ENCODE measurements at places on chromosomes 11 and 22.

- DNase-seq = no peak
These were observed 87.7 kb downstream of the CHST1 start for GRCh38 chr11:45577752-45578151.

GRCh38 chr11:46315033-46315738, 32.1 kb upstream of the DGKZ start:
- DNase-seq = no peak

DNA sequence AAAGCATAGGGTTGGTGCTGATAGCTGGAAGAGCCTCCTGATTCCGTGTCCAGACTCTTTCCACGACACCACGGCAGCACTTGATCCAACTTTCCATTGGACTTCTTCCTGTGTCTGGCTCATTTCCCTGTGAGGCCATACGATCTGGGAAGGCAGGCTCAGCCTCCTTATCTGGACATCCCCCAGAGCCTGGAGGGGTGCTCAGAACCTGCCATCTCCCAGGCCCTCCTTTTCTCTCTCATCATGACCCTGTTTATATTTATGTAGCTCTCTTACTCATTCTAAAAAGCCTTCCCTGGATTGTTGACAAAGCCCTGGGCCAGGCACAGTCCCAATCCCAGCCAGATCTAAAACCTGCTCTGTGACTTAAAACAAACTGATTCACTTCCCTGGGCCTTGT, 7.8 kb upstream of the BCL9L start:
- DNase-seq = no peak

DNA sequence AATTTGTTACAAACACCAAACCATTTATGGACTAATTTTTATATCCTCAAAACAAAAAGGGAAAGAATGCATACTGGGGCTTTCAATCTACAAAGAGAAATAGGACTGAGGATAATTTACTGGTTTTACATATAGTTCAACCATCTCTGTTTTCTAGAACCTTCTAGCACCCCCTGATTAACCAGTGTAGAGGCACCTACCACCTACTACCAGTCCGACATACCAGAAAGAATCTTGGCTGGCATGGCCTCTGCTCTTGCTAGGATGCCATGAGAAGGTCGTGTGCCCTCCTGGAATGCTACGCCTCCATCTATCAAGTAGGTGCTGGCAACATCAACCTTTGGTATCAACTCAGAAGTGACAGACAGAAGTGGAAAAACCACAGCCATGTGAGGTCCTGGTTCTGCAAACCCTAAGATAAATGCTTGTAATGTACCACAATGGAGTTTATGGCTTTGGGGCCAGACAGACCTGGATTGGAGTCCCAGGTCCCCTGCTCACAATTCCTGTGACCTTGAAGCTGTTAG, 28.2 kb downstream of the MYH9 start:
- DNase-seq = no peak

DNA sequence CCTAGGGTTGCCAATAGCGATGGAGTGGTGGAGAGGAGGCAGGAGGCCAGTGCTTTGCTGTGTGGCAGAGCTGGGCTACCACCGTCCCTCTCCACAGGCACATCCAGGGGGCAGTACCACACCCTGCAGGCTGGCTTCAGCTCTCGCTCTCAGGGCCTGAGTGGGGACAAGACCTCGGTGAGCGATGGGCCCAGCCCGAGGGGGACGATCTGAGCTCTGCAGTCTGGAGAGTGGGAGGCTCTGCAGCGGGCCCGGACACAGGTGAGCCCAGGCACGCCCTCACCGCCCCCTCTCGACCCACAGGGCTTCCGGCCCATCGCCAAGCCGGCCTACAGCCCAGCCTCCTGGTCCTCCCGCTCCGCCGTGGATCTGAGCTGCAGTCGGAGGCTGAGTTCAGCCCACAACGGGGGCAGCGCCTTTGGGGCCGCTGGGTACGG, 2.5 kb downstream of the PKP3 start:
- no peak for DNase-seq

GRCh38 chr11:17765356-17766072, 30.9 kb downstream of the KCNC1 start:
- DNase-seq = no peak

Data from retinal pigment epithelial cell (primary cell).